Upper lobe of left lung (tissue), 6 donors: ENCODE measurements at places on chromosomes 3 and 15. TPM values are rescaled to one million over a fixed set of nuclear protein-coding genes. Genes with fewer than 3 reads are reported as not detected.

The PROS1 gene
- total RNA-seq = 81.8 TPM

The RLBP1 gene
- not detected for total RNA-seq

The TMEM40 gene
- 5.3 TPM for total RNA-seq

The PTPRG gene
- total RNA-seq = 62.3 TPM

The ANO10 gene
- total RNA-seq = 12.9 TPM

The CLDN1 gene
- total RNA-seq = 26.8 TPM

The ANKUB1 gene
- total RNA-seq = 3.7 TPM

DNA sequence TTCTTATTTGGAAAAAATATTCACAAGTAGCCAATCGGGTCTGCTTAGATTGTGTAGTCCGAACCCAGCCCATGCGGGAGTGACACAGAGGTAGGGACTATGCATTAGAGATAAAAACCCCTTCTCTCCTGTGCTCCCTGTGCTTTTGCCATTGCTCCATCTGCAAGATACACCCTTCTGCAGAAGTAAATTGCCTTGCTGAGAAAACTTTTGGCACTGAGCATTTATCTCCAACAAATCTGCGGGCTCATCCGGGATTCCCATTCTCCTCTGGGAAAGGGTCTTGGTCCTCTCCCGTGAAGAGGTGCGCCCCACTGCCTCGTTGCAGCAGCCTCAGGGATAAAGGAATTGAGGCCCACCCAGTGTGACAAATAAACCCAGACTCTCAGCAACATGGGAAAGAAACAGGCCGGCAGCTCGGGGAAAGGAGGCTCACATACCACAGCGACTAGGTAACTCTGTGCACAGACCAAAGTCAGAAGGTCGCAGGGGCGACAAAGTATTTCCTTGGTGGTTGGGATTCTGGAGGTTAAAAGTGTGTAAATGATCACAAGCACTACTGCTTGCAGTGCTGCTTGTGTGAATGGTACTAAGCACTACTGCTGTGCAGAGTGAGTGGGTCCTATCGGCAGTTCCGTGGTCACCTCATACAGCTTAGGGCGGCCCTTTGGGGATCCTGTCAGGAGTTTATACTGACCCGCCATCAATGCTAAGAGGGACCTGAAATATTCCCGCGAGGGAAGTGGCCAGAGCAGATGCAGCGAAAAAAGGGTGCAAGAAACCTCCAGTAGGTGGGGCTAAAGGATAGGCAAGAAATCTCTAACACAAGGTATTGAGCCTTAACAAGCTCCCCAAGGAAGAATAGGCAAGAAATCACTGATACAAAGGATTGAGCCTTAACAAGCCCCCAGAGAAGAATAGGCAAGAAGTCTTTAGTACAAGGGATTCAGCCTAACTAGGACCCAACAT, 54.3 kb downstream of the GSK3B start:
- H3K27ac ChIP-seq = no peak overlapping the region
- no peaks in the 10 kb centered on the region for H3K27me3 ChIP-seq
- no peak overlapping the region for H3K4me3 ChIP-seq
- H3K4me1 ChIP-seq = no peaks in the 10 kb centered on the region
- DNase-seq = no peak

GRCh38 chr3:156834962-156835535, 8.9 kb downstream of the LEKR1 start:
- no peaks in the 10 kb centered on the region for H3K36me3 ChIP-seq
- H3K27ac ChIP-seq = no peak overlapping the region
- DNase-seq = no peak
- no peaks in the 10 kb centered on the region for H3K27me3 ChIP-seq
- no peaks in the 10 kb centered on the region for H3K4me1 ChIP-seq

- no peak overlapping the region for H3K27ac ChIP-seq
- no peaks in the 10 kb centered on the region for H3K4me1 ChIP-seq
- no peaks in the 10 kb centered on the region for H3K36me3 ChIP-seq
- DNase-seq = no peak
- no peaks in the 10 kb centered on the region for H3K27me3 ChIP-seq
These were observed 21.1 kb upstream of the GAP43 start for GRCh38 chr3:115602194-115602593.

DNA sequence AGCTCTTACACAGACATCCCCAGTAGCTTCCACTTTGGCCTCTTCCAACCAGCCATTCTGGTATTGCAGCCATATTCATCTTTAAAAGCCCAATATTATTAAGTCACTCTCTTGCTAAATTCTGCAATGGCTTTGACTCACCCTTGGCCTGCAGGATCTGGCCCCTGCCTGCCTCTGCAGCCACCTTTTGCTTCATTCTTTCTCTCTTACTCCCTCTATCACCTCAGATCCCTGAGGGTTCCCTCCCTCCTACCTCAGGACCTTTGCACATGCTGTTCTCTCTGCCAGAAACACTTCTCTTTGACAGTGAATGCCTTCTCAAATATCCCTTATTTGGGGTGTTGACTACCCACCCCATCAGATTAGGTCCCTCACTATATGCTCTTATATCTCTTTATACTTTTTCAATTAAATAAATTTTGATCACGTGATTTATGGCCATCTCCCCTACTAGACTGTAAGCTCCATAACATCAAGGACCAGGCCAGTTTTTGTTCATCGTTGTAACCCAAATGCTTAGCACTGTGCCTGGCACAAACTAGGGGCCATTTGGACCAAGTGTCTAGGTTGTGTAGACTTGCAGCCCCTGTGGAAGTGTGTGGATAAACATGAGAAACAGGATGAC, 32.3 kb upstream of the UBE2Q2 start:
- no peaks in the 10 kb centered on the region for H3K36me3 ChIP-seq

DNA sequence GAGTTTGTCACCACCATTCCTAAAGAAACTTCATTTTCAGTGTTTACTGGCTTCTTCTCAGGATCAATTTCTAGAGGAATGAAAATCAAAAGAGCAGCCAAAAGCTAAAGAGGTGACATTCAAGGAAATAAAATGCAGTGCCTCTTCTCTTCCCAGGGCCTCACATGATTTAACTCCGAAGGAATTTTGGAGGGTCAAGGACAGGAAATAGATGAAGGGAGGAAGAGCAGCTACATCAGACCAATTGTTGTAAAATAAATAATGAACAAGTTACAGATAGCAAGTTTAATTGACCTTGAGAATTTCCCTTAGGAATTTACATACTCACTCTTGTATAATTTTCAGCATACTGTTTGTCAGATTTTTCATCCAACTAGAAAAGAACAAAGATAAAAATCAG, 78.1 kb downstream of the LRRFIP2 start:
- H3K36me3 ChIP-seq = no peaks in the 10 kb centered on the region
- DNase-seq = no peak
- no peaks in the 10 kb centered on the region for H3K4me1 ChIP-seq
- H3K27me3 ChIP-seq = no peaks in the 10 kb centered on the region
- H3K4me3 ChIP-seq = no peak overlapping the region
- H3K27ac ChIP-seq = peak overlapping the region; percentile 59

GRCh38 chr3:27721717-27722564, at the start of gene EOMES:
Gene EOMES, minus strand, starts transcription at chr3:27722323. Its CDS starts 29 bp downstream, at chr3:27722294.
- DNase-seq = no peak
- no peaks in the 10 kb centered on the region for H3K36me3 ChIP-seq
- H3K27me3 ChIP-seq = peaks cover 35% of the 10 kb centered on the region
- peak within 1 kb of the TSS; percentile 52 for H3K4me3 ChIP-seq
- peaks cover 17% of the 10 kb centered on the region for H3K4me1 ChIP-seq
- no peak within 1 kb of the TSS for H3K27ac ChIP-seq

- DNase-seq = no peak
- H3K27ac ChIP-seq = no peak overlapping the region
- no peaks in the 10 kb centered on the region for H3K36me3 ChIP-seq
- peaks cover 31% of the 10 kb centered on the region for H3K4me1 ChIP-seq
- no peak overlapping the region for H3K4me3 ChIP-seq
- no peaks in the 10 kb centered on the region for H3K27me3 ChIP-seq
These were observed 6.5 kb downstream of the CCDC33 start for GRCh38 chr15:74242441-74243185.

DNA sequence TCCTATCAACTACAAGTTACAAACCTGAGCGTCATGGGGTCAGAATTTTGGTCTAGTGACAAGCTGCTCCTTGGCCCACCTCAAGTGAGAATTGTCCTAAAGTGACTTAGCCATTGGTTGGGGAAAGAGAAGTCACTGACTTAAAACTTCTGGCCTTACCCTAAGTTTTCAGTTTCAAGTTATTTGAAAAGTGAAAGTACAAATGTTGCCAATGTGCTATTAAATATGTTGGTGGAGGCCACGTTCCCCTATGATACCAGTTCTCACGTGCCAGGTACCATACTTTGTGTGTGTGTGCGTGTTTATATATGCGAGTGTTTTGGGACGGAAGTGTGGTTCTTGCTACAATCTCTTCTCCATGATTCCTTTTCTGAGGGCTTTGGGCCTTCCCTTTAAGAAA, 22.6 kb upstream of the RASGRP1 start:
- H3K27me3 ChIP-seq = no peaks in the 10 kb centered on the region
- no peaks in the 10 kb centered on the region for H3K4me1 ChIP-seq
- H3K4me3 ChIP-seq = no peak overlapping the region
- H3K27ac ChIP-seq = no peak overlapping the region
- no peak for DNase-seq
- H3K36me3 ChIP-seq = no peaks in the 10 kb centered on the region

DNA sequence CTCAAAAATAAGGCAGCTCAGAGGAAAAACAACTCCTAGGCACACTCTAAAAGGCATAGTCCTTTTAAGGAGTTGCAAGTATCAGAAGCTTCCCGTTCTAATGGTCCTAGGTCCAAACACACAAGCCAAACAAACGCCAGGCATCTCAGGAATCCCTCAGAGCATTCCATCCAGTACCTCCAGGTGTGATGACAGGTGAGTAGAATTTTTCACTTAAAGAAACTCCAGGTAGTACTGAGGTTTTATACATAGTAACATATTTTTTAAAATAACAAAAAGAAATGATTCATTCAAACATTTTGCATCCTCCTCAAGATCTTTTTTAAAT, 1092.3 kb downstream of the TUSC7 start:
- H3K4me3 ChIP-seq = no peak overlapping the region
- H3K27me3 ChIP-seq = no peaks in the 10 kb centered on the region
- H3K4me1 ChIP-seq = no peaks in the 10 kb centered on the region
- no peak for DNase-seq

- DNase-seq = no peak
- no peak overlapping the region for H3K4me3 ChIP-seq
- H3K27me3 ChIP-seq = no peaks in the 10 kb centered on the region
- no peak overlapping the region for H3K27ac ChIP-seq
- H3K36me3 ChIP-seq = no peaks in the 10 kb centered on the region
- no peaks in the 10 kb centered on the region for H3K4me1 ChIP-seq
These were observed 104.2 kb upstream of the PFN2 start for GRCh38 chr3:150074697-150075416.

- no peaks in the 10 kb centered on the region for H3K36me3 ChIP-seq
- H3K4me1 ChIP-seq = no peaks in the 10 kb centered on the region
- DNase-seq = no peak
- H3K4me3 ChIP-seq = no peak overlapping the region
These were observed 64.4 kb downstream of the PPM1L start for GRCh38 chr3:160820430-160820829.

GRCh38 chr15:77032647-77033416, 37.9 kb downstream of the PSTPIP1 start:
- peak; percentile 18 for DNase-seq
- H3K27me3 ChIP-seq = no peaks in the 10 kb centered on the region
- peaks cover 13% of the 10 kb centered on the region for H3K4me1 ChIP-seq

GRCh38 chr15:65824031-65824743, 32.1 kb upstream of the DENND4A start:
- H3K27me3 ChIP-seq = no peaks in the 10 kb centered on the region
- no peak for DNase-seq
- no peaks in the 10 kb centered on the region for H3K36me3 ChIP-seq
- no peak overlapping the region for H3K4me3 ChIP-seq
- peaks cover 10% of the 10 kb centered on the region for H3K4me1 ChIP-seq

DNA sequence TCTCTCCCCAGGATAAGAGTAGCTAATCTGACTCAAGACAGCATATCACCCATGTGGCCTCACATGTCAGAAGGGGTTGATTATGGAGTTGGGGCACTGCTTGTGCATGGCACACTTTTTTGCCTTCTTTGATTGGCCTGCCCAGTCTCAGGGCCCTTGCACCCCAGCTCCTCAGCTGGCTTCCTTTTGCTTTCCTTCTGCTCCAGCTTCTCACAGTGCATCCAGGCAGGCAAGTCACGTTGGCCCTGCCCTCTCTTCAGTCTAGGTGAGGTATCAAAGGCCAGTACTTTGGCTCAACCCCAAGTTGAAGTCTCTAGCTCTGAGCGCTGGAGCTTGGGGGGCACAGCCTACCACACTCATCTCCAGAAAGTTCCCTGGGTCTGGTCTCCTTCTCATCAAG, 42.2 kb downstream of the NGRN start:
- H3K27ac ChIP-seq = no peak overlapping the region
- peaks cover 5% of the 10 kb centered on the region for H3K4me1 ChIP-seq
- DNase-seq = no peak
- no peak overlapping the region for H3K4me3 ChIP-seq

DNA sequence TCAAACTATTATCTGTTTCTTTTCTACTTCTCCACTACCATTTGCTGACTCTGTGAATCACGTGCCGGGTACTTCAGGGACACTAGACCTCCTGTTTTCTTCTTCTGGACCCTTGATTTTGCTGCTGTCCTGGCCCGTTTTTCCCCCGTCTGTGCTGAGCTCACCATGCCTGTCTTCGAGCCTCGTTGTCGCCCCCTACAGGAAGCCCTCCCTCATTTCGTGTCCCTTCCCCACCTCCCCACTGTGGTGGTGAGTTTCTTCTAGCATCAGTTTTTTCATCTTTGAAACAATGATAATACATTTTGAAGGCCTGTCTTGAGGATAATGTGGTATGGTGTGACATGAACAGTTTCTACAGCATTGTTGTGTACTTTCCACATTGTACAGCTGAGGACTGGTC, 12.8 kb downstream of the GABRG3 start:
- H3K4me1 ChIP-seq = no peaks in the 10 kb centered on the region
- no peak for DNase-seq
- H3K27ac ChIP-seq = no peak overlapping the region
- H3K27me3 ChIP-seq = no peaks in the 10 kb centered on the region
- no peaks in the 10 kb centered on the region for H3K36me3 ChIP-seq

DNA sequence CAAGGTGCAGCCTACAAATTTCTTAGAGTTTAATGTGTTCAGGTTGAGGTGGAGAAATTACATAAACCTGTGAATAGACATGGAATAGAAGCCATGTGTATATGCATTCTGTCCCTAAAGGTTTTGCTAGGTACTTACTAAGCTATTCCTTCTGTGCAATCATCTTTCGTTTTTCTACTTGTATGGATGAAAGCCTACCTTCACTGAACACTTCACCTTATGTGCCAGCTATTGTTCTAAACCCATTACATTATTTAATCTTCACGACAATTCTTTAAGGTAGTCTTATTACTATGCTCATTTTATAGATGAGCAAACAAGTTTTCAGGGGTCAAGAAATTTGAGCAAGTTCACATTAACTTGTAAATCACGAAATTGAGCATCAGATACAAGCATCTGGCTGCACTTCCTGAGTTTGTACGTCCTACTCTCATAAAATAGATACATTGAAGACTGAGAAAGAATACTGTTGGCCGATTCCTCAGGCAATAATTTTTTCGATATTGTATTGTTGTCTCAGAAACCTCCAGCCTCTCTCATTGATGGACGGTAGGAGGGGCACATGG, 635 bp upstream of the RCN2 start:
- no peaks in the 10 kb centered on the region for H3K27me3 ChIP-seq
- no peaks in the 10 kb centered on the region for H3K36me3 ChIP-seq
- H3K27ac ChIP-seq = peak overlapping the region; percentile 71
- no peak for DNase-seq
